ENCODE measurements at places on chromosomes 16 and 17.
A peak's percentile ranks its signal among the peaks of the same experiment; 100 is the strongest.

DNA sequence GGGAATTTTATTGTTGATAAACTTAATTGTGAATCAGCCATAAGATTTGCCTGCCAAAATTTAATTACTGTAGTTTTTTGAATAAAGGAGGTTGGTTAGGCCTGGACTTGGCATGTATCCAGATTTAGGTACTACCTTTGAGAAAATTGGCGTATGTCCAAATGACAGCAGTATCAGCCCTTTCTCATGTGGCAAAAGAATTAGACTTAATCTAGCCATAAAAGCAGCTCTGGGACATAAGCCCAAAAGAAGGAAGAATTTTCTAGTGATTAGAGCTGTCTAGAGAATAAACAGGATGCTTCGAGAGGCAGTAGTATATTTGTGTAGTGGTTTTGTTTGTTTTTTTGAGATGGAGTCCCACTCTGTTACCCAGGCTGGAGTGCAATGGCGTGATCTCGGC lies 27.7 kb downstream of the PPM1E start:
- DNase-seq, result no peak

DNA sequence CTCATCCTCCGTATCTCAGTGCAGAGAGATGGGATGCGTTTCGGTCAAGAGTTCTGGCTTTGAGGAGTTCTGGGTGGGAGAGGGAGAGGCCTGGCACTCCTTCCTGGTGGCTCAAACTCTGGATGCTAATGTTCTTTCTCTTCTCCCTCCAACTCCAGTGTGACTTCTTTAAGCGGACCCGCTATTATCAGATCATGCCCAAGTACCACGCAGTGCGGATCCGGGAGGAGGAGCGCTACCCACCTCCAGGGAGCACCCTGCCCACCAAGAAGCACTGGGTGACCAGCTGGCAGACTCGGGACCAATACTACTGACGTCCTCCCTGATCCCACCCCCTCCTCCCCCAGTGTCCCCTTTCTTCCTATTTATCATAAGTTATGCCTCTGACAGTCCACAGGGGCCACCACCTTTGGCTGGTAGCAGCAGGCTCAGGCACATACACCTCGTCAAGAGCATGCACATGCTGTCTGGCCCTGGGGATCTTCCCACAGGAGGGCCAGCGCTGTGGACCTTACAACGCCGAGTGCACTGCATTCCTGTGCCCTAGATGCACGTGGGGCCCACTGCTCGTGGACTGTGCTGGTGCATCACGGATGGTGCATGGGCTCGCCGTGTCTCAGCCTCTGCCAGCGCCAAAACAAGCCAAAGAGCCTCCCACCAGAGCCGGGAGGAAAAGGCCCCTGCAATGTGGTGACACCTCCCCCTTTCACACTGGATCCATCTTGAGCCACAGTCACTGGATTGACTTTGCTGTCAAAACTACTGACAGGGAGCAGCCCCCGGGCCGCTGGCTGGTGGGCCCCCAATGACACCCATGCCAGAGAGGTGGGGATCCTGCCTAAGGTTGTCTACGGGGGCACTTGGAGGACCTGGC lies 6.0 kb upstream of the PDK2 start:
- DNase-seq, result no peak

DNA sequence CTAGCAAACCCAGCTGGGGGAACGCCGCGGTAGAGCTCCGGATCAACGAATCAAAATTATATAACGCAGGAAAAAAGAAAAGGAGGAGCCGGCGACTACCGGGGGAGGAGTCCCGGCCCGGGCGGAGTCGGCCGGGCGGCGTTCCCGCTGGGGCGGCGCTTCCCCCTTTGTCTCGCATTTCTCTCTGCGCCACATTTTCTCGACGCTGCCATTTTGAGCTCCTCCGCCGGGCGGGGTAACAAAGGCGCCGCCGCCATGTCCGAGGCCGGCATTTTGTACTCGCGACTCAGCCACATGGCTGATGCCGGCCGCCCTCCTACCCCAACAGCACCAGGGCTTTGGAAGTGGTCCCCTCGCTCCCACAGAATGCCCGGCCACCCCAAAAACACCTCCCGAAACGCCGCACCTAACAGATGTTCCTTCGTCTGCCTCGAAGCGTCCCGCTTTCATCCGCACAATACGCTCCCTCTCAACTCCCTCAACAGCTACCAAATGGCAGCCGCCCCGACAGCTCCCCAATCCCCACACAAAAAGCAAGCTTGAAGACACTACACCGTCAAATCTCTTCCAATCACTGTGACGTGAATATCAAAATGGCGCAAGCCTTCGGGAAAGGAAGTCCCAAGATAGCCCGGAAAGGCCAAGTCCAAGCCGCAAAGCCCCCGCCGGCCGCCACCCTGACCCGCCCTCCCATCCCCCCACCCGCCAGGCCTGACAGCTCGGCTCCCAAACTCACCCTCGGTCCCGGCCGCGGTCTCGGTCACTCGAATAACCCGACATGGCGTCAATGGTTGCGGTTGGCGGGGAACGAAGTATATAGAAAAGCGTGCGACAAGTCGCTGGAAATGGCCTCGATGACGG lies 519 bp downstream of the DDX5 start:
- DNase-seq, result peak; percentile 71

GRCh38 chr17:75077072-75077495 lies 10.7 kb upstream of the SLC16A5 start:
- no peak for DNase-seq

GRCh38 chr16:87897521-87898505 lies 28.5 kb upstream of the SLC7A5 start:
- DNase-seq, result peak; percentile 24

DNA sequence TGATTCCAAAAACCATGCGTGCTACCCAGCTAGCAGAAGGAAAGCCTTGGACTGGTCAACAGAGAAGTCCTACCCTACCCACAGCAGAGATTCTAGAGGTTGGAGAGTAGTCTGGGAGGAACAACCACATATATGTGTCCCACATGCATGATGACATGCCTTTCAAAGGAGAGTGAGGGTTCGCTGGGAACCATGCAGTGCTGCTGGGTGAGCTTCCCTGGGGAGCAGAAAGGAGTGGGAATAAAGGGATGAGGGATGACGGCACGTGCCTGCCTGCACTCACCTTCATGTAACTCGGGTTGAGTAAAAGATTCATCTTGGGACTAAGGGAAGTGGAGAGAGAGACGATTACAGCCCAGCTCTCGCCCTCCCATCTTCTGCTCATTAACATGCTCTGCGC lies 9.8 kb downstream of the CPSF4L start:
- DNase-seq, result no peak

GRCh38 chr17:759964-760363 lies 7.9 kb upstream of the GEMIN4 start:
- DNase-seq, result no peak

GRCh38 chr17:80482555-80483308 lies 6.3 kb upstream of the NPTX1 start:
- DNase-seq, result no peak

DNA sequence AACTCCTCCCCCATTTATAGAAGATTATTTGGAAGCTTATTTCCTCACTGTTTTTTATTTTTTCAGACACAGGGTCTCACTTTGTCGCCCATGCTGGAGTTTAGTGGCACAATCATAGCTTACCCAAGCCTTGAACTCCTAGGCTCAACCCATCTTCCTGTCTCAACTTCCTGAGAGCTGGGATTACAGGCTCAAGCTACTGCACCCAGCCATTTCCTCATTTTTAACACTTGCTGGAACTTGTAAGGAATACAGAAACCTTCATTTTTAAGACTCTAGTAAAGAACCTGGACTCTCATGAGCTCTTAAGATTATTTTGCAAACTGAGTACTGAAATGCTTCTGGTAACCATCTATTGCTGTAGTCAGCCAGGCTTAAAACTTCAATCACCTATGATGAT lies 29.9 kb downstream of the KANSL1 start:
- no peak for DNase-seq

DNA sequence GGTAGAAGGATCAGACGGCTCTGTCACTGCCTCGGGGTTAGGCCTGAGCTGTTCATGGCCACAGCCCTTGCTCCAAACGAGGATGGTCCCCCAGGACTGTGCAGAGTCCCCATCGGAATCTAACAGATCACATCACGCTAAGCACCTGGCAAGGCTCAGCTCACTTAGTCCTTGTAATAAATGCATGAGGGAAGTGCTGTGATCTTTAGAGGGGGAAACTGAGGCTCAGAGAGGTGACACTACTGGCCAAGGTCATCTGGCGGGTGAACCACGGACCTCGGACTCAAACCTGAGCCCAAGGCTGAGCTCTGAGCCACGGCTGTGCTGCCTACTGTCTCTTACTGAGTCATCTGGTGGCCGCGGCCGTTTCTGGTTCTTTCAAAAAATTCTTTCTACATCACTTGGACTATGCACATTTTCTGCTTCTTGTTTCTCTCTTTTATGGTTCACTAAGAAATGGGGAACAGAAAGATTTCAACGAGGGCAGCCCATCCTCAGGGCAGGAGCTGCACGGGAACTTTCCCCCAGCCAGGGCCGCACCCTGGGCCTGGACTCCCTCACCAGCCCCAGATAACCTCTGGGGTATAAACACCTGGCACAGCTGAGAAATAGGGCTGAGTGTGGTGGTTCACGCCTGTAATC lies 55.6 kb downstream of the COTL1 start:
- no peak for DNase-seq

GRCh38 chr17:37503148-37503547 lies 13.5 kb downstream of the DUSP14 start:
- no peak for DNase-seq

DNA sequence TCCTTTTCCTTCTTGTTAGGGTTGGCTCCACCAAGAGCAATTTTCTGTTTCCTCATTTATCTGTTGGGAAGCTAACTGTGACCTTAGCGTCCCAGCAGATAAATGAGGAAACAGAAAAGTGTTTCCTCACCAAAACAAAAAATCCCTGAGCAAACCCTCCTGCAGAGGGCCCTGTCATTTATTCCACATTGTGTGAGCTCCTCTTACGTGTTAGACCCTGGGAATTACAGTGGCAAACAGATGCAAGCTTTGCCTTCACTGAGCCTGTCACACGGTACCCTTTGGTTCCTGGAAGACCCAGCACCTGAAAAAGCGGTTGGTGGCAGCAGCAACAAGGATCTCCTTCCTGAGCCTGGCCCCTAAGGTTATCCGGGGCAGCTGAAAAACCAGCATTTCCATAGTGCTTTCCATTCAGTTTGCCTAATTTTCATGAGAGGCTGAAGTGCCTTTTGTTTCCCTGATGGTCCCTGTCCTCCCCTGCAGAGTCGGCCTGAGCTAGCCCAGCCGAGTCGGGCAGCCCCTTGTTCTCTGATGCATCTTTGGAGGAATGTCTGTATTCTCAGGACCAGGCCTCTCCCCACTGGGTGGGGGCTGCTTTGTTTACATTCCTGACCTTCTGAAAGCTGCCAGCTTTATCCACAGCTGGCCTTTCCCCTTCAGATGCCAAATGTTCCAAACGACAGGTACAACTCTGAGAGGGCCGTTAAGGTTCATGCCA lies 34.7 kb downstream of the YPEL2 start:
- no peak for DNase-seq

DNA sequence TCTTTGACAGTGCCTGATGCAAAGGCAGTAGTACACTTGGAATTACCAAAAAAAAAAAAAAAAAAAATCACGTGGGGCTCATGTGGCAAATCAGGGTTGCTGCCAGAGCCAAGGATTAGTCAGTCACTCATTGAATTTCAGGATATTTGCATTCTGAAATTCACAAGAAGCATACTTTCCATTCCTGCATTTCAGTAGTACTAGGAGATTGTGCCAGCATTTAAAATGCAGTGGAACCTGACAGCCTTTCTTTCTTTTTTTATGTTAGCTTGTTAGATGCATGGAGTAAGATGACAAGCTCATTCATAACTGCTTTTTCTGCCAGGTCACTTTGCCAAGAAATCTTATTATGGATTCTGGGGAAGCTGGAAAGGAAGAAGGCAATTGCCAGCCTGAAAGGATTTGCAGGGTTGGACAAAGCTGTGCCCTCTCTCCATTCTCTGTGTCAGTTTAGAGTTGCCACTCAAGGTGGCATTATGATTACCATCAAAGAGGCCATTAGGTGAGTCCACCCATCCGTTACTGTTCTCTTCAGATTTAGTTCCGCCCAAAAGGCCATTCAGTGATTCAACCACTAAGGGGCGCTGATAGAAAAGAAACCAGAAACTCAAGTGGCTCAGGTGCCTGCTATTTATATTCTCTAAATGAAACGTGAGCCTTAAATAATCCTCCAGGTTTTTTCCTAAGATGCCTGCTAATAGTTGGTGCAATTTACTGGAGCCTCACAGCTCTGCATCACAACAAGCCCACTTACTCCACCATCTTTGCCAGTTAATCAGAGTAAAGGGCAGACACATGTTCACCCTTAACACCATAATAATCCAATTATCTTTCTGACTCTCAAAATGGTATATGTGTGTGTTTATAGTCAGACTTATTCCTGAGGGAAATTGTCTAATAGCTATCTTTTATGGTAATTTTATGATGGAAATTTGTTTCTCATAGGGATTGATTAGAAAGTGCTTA lies 59.0 kb downstream of the TANGO6 start:
- DNase-seq, result no peak

- DNase-seq, result no peak
Observed at GRCh38 chr16:27231692-27232060, 28.4 kb downstream of the KDM8 start.

DNA sequence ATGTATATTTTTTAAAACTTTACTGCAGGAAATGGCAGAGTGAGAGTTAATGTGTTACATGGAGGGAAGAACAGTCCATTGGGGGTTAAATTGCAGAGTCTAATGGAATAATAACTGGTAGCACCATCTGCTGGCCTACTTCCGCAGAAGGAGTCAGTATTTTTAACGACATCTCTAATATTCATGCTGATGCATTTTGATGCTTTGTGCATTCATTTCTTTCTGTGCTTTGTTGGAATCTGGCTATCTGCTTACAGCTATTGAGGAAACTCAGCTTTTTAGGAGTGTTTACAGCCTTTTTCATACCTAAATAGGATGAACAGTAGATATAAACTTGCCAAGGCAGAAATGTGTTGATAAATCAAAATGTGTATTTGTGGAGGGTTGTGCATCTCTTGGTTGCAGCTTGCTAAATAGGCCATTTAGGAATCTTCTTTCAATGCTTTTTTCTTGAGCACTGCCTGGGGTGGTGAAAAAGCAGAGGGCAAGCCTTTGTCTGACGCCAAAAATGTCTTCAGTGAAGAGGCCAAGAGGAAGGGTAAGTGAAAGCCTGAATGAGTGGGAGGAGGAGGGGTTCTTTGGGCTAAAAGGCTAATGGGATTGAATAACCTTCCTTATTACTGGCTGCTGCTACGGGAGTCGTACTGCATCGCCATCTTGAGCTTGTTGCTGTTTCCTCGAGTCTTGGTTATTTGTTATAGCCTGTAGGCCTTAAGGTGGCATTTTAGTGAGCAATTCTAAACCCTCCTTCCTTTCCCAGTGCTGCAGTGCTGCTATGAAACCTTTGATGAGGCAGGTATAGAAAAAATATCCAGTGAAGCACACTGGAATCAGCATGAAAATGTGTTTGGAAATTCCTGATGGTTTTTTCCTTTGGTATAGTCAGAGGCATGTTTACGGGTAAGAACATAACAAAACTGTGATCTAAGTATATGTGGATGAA lies 153.3 kb downstream of the CHD9 start:
- no peak for DNase-seq

Measured in stimulated activated CD4-positive, alpha-beta T cell treated with anti-CD3 and anti-CD28 coated beads, Interleukin-12 subunit alpha, Interleukin-12 subunit beta, amount 100 ng/mL, for 48 hours (primary cell).